ENCODE measurements at places on chromosomes 5 and 9. TPM values are rescaled to one million over a fixed set of nuclear protein-coding genes. Genes with fewer than 3 reads are reported as not detected.

Gene TUSC1
- total RNA-seq, result 16.5 TPM

DNA sequence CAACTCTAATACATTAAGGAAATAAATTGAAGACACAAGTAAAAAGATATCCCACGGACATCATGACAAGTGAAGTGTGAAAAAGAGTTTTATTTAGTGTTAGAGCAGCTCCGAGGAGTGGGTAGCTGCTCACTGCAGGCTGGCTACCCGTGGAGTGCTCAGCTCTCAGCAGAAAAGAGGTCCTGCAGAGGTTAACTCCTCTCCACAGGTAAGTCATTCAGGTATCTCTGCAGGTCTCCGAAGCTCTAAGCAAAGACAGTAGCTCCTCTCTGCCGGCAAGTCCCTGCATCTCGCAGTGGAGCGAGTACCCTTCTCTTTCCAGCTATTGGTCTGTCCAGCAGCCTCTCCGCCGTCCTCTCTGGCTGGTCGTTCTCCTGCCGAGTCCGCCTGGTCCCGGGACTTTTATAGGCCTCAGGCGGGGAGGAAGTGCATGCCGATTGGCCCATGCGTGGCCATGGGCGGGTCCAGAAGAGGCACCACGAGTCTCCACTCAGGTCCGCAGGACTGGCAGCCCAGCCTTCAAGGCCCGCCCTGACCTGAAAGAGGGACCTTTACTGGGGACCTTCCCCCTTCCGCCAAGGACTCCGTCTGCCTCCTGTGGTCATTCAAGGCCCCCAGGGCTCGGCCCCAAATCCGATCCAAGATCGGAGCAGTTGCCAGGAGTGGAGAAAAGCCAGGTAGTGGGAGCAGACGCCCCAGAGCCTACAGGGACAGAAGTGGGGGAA is 29.9 kb downstream of the BTNL9 start:
- no peak overlapping the region for H3K4me3 ChIP-seq
- no peaks in the 10 kb centered on the region for H3K36me3 ChIP-seq
- no peak overlapping the region for H3K27ac ChIP-seq

Gene RALGDS
- total RNA-seq, result 78.6 TPM

Gene PCDHB2
- total RNA-seq, result 5.8 TPM

Gene FGF1
- total RNA-seq, result 57.7 TPM

Gene NR4A3
- total RNA-seq, result 4.0 TPM

DNA sequence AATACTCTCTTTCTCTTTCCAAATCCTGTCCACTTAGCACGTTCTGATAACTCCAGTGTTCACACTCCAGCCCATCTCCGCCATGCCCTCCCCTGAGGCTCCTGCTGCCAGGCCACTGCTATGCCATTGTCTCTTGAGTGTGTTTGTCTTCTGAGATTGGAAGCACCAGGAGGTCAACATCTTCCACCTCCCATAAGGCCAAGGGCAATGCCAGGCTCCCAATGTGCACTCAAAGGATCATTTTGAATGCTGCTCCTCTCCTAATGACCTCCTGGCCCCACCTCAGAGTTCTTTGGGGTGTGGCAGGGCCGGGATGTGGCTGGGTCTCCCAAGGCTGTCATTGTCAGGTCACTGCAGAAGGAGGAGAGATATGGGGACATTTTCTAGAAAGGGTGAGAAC is 19.5 kb downstream of the IGIP start:
- no peak overlapping the region for H3K27ac ChIP-seq
- no peak for DNase-seq
- no peak overlapping the region for H3K4me3 ChIP-seq
- H3K4me1 ChIP-seq, result peaks cover 22% of the 10 kb centered on the region

Gene INSL4
- total RNA-seq, result not detected

DNA sequence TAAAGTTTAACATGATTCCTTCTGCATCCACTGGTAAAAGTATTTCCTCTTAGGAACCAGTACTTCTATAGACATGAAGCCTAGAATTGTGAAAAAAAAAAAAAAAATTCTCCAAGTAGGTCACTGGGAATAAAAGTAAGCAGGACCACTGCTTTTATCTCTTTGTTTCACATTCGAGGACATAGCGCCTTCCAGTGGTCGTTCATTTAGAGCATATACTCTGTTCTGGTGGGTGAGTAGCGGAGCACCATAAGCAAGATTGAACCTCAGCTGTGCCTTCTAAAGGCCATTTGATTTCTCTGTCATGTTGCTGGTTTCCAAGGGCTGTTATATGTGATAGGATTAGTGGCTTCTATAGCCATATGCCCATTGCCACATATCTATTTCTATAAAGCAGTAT is 393.1 kb downstream of the TMEM232 start:
- H3K36me3 ChIP-seq, result no peaks in the 10 kb centered on the region
- H3K4me1 ChIP-seq, result no peaks in the 10 kb centered on the region
- H3K27ac ChIP-seq, result no peak overlapping the region
- DNase-seq, result no peak

Gene HTR4
- 0.94 TPM for total RNA-seq

GRCh38 chr9:74493512-74493911 is 3.6 kb upstream of the RORB start:
- peaks cover 11% of the 10 kb centered on the region for H3K4me1 ChIP-seq
- no peak for DNase-seq
- peaks cover 13% of the 10 kb centered on the region for H3K27me3 ChIP-seq
- no peaks in the 10 kb centered on the region for H3K36me3 ChIP-seq

DNA sequence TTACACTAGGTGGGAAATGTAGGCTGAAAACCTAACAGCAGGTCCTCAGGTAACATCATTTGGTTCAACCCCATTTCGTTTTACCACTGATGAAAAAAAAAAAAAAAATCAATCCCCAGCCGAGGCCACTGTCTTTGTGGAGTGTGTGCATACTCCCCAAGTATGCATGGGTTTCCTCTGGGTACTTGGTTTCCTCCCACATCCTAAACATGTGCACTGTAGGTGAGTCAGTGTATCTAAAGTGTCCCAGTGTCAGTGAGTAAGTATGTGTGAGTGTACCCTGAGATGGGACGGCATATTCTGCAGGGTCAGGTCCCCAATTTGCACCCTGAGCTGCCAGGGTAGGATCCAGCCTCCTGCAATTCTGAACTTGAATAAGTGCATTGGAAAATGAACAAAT is 966.5 kb upstream of the DMAC1 start:
- no peaks in the 10 kb centered on the region for H3K36me3 ChIP-seq
- H3K4me1 ChIP-seq, result peaks cover 2% of the 10 kb centered on the region

GRCh38 chr9:109481856-109482255 is 16.3 kb downstream of the PTPN3 start:
- no peak overlapping the region for H3K27ac ChIP-seq
- no peak overlapping the region for H3K4me3 ChIP-seq
- peaks cover 5% of the 10 kb centered on the region for H3K27me3 ChIP-seq
- H3K36me3 ChIP-seq, result peaks cover 5% of the 10 kb centered on the region

- no peak for DNase-seq
- no peaks in the 10 kb centered on the region for H3K27me3 ChIP-seq
- no peaks in the 10 kb centered on the region for H3K4me1 ChIP-seq
- H3K4me3 ChIP-seq, result no peak overlapping the region
- no peaks in the 10 kb centered on the region for H3K36me3 ChIP-seq
These were observed 342.1 kb upstream of the NUDT12 start for GRCh38 chr5:103904651-103905050.

DNA sequence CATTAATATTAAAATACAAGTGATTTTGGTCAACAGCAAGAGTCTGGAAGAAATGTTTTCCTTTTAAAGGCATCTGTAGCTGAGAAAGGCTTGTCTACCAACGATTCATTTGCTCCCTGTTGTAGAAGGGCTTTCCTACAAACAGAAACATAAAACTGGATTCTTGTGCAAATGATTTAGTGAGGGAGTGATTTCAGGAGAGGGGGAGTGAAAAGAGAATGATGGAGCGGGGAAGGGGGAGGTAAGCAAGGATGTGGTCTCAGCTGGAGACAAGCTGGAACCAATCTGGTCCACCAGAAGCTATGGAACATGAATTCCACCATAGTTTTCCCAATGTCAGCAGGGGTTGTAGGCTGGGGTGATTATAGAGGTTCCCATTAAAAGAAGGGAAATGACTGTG is 196.3 kb downstream of the FBXO4 start:
- no peak for DNase-seq
- H3K4me1 ChIP-seq, result no peaks in the 10 kb centered on the region
- no peaks in the 10 kb centered on the region for H3K36me3 ChIP-seq
- no peak overlapping the region for H3K4me3 ChIP-seq
- no peaks in the 10 kb centered on the region for H3K27me3 ChIP-seq
- no peak overlapping the region for H3K27ac ChIP-seq

- no peaks in the 10 kb centered on the region for H3K36me3 ChIP-seq
- no peak for DNase-seq
- H3K4me1 ChIP-seq, result no peaks in the 10 kb centered on the region
- no peaks in the 10 kb centered on the region for H3K27me3 ChIP-seq
- H3K27ac ChIP-seq, result no peak overlapping the region
- no peak overlapping the region for H3K4me3 ChIP-seq
These were observed 135.9 kb upstream of the RGMB start for GRCh38 chr5:98637557-98637956.

DNA sequence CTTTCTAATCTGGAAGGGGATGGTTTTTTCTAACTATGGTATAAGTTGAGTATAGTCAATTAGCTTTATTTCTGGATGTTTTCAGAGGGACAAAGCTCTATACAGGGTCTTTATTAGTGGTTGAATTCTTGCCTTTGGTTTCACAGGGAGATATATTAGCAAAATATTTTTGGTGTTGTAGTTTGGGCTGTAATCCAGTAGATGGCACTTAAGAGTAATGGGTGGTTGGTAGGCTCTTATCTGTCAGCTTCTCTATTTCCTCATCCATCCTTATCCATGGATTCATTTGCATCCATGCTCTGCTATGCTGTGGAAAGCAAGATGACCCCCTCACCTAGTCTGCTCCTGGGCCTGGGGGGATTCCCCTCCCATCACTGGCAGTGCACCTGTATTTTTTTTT is 363.6 kb upstream of the CYLC2 start:
- no peak overlapping the region for H3K4me3 ChIP-seq
- no peak overlapping the region for H3K27ac ChIP-seq
- no peaks in the 10 kb centered on the region for H3K36me3 ChIP-seq
- H3K27me3 ChIP-seq, result no peaks in the 10 kb centered on the region
- no peaks in the 10 kb centered on the region for H3K4me1 ChIP-seq
- DNase-seq, result no peak

- H3K27ac ChIP-seq, result no peak overlapping the region
- peaks cover 12% of the 10 kb centered on the region for H3K4me1 ChIP-seq
- H3K36me3 ChIP-seq, result no peaks in the 10 kb centered on the region
- DNase-seq, result peak; percentile 48
- H3K27me3 ChIP-seq, result peaks cover 4% of the 10 kb centered on the region
- H3K4me3 ChIP-seq, result no peak overlapping the region
These were observed 223.5 kb upstream of the TUT7 start for GRCh38 chr9:86577420-86578333.

Gene GRIN1
- total RNA-seq, result 16.2 TPM

DNA sequence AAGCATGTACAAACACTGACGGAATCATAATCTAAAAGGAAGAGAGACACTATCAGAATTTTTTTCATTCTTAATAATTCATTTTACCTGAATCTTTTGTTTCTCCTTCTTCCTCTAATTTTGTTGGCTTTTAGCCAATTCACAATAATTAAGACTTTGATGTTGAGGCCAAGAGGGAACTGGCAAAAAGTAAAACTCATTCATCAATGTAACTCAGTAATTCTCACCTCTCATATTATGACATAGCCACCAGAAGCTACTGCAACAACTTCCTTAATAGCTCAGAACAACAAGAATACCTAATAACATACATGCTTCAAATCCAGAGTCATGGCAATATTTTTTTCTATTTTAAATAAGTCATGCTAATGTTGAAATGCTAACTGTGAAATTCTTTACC is 64.5 kb downstream of the MCTP1 start:
- H3K36me3 ChIP-seq, result no peaks in the 10 kb centered on the region
- no peak overlapping the region for H3K4me3 ChIP-seq
- no peaks in the 10 kb centered on the region for H3K4me1 ChIP-seq
- no peaks in the 10 kb centered on the region for H3K27me3 ChIP-seq

DNA sequence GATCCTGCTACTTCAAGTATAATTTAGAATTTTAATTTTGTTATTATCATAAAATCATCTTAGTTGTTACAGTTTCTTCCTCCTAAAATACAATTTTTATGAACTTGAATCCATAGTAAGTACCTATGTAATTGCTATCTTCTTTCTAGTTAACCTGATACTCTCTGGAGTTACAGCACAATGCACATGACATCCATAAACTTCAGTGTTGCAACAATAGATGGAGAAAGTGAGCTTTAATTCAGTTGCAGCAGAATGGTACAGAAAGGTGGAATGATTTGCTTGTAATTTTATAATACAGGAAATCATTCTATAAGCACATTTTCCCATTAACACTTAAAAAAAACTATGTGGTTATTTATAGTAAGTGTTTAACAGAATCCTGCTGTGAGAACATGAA is 372.0 kb downstream of the CDH9 start:
- H3K27ac ChIP-seq, result no peak overlapping the region
- no peak for DNase-seq
- no peaks in the 10 kb centered on the region for H3K4me1 ChIP-seq
- H3K27me3 ChIP-seq, result no peaks in the 10 kb centered on the region
- H3K4me3 ChIP-seq, result no peak overlapping the region
- no peaks in the 10 kb centered on the region for H3K36me3 ChIP-seq

Gene IL13
- total RNA-seq, result not detected

Gene RAI14
- total RNA-seq, result 36.0 TPM

Gene LHX2
- total RNA-seq, result 0.10 TPM

Gene LURAP1L
- total RNA-seq, result 13.3 TPM

- no peak for DNase-seq
- peaks cover 8% of the 10 kb centered on the region for H3K36me3 ChIP-seq
- H3K4me1 ChIP-seq, result no peaks in the 10 kb centered on the region
- H3K27ac ChIP-seq, result no peak overlapping the region
- no peak overlapping the region for H3K4me3 ChIP-seq
These were observed 41.6 kb downstream of the PTAR1 start for GRCh38 chr9:69718218-69718617.

Gene PCDHB16
- 4.7 TPM for total RNA-seq

GRCh38 chr5:176779537-176779936 is 30.8 kb upstream of the UNC5A start:
- no peaks in the 10 kb centered on the region for H3K36me3 ChIP-seq
- H3K27me3 ChIP-seq, result peaks cover 40% of the 10 kb centered on the region
- H3K27ac ChIP-seq, result no peak overlapping the region
- H3K4me1 ChIP-seq, result peaks cover 26% of the 10 kb centered on the region
- H3K4me3 ChIP-seq, result no peak overlapping the region
- no peak for DNase-seq

- no peaks in the 10 kb centered on the region for H3K4me1 ChIP-seq
- no peak overlapping the region for H3K4me3 ChIP-seq
- no peaks in the 10 kb centered on the region for H3K27me3 ChIP-seq
- DNase-seq, result no peak
- H3K36me3 ChIP-seq, result no peaks in the 10 kb centered on the region
These were observed 414.8 kb upstream of the SLC30A5 start for GRCh38 chr5:68679041-68679440.

GRCh38 chr9:116516456-116516855 is 170.6 kb upstream of the TRIM32 start:
- no peaks in the 10 kb centered on the region for H3K4me1 ChIP-seq
- no peak for DNase-seq
- no peak overlapping the region for H3K27ac ChIP-seq
- H3K4me3 ChIP-seq, result no peak overlapping the region
- H3K36me3 ChIP-seq, result no peaks in the 10 kb centered on the region
- no peaks in the 10 kb centered on the region for H3K27me3 ChIP-seq

Gene SCGB3A2
- total RNA-seq, result not detected

DNA sequence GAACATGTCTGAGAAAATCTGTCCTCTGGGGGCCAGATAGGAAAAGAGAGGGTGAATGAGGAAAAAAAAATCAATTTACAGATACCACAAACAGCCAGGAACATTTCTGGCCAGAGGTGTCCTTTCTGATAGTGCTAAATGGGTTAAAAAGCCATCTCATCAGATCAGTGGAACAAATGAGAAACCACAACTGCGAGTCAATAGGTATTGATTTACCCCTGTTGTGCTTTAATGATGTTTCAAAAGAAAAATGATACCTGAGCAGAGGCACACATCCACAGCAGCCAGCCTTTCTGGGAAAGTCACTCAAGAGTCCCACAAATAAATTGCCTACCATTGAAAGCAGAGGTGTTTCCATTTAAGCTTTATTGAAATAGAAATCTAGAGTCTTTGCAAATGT is 79.3 kb upstream of the PTGER4 start:
- no peaks in the 10 kb centered on the region for H3K27me3 ChIP-seq
- H3K4me3 ChIP-seq, result no peak overlapping the region
- no peak overlapping the region for H3K27ac ChIP-seq
